Caco-2 (cell line): ENCODE measurements at places on chromosomes 3 and 15. TPM values are rescaled to one million over a fixed set of nuclear protein-coding genes. Genes with fewer than 3 reads are reported as not detected.

MEGF11 gene
- total RNA-seq = 0.58 and 0.66 TPM in 2 replicates

DNA sequence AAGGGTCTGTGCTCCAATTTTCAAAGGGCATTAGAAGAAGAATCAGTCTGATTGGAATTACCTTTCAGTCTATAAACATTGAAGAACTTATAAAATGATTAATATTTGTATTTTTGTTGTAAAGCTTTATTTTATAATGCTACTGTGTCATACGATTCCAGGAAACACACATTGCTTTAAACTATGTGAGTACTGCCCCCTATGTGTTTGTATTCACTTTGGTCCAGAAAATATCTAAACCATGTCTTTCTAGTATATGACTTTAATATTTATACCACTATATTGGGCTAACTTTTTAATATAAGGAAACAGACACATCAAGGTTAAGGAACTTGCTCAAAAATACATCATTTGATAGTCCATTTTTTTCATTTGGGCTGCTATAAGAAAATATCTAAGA lies 3.2 kb upstream of the RIOX2 start:
- H3K27me3 ChIP-seq = no peaks in the 10 kb centered on the region
- H3K27ac ChIP-seq = no peak overlapping the region
- DNase-seq = no peak
- no peaks in the 10 kb centered on the region for H3K36me3 ChIP-seq
- no peak overlapping the region for H3K4me3 ChIP-seq
- peaks cover 15% of the 10 kb centered on the region for H3K4me1 ChIP-seq

DNA sequence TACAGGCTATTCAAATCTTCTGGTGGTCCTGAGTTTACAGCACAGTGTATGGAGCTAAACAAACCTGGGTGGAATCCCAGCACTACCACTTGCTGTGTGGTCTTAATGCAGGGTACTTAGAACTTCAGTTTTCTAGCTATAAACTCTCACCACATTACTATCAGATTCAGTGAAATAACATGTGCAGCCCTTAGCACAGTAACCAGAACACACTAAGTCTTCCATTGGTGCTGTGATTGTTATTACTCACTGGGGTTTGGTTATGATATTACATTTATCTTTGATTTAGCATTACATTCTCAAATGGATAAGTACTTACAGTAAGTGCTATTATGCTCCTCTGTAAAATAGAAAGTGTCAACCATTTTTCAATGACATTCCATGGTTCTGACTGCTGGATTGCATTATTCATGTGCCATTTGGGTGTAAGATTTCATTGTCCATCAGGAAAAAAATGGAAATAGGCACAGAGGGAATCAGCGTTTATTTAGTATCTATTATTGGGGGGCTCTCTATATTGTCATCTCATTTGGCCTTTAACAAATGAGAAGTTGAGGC lies 81.9 kb downstream of the PDE8A start:
- no peaks in the 10 kb centered on the region for H3K36me3 ChIP-seq
- no peak overlapping the region for H3K27ac ChIP-seq
- no peaks in the 10 kb centered on the region for H3K27me3 ChIP-seq

DNA sequence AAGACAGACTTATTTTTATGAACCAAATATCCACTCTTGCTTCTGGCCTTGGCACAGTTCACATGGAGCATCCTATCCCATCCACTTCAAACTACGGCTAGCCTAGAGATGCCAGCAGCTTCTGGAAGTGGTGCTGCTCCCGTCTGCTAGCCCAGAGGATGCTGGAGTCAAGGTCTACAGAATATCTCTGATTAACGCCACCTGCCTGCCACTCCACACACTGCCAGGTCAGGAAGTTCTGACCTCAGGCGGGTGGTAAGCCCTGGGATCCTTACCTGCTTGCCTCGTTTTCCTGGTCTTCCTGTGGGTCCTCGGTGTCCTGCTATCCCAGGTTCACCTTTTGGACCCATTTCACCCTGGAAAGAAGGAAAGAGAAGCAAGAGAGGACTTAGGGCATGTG lies 42.9 kb downstream of the EAF1 start:
- no peak overlapping the region for H3K4me3 ChIP-seq
- H3K27me3 ChIP-seq = no peaks in the 10 kb centered on the region
- no peaks in the 10 kb centered on the region for H3K4me1 ChIP-seq
- H3K27ac ChIP-seq = no peak overlapping the region

- H3K27ac ChIP-seq = no peak overlapping the region
- H3K4me1 ChIP-seq = peaks cover 54% of the 10 kb centered on the region
- DNase-seq = no peak
These were observed 42.7 kb downstream of the CCNL1 start for GRCh38 chr3:157117206-157117605.

CSPG4 gene
- 0.12 and 0.20 TPM in 2 replicates for total RNA-seq

ZNF621 gene
- total RNA-seq = 23.6 and 23.7 TPM in 2 replicates

P3H2 gene
- 37.9 and 55.8 TPM in 2 replicates for total RNA-seq
